ENCODE measurements at places on chromosomes 3 and 15.

- DNase-seq: peak; percentile 35
Observed at GRCh38 chr15:92074646-92075045, 221.1 kb downstream of the SLCO3A1 start.

DNA sequence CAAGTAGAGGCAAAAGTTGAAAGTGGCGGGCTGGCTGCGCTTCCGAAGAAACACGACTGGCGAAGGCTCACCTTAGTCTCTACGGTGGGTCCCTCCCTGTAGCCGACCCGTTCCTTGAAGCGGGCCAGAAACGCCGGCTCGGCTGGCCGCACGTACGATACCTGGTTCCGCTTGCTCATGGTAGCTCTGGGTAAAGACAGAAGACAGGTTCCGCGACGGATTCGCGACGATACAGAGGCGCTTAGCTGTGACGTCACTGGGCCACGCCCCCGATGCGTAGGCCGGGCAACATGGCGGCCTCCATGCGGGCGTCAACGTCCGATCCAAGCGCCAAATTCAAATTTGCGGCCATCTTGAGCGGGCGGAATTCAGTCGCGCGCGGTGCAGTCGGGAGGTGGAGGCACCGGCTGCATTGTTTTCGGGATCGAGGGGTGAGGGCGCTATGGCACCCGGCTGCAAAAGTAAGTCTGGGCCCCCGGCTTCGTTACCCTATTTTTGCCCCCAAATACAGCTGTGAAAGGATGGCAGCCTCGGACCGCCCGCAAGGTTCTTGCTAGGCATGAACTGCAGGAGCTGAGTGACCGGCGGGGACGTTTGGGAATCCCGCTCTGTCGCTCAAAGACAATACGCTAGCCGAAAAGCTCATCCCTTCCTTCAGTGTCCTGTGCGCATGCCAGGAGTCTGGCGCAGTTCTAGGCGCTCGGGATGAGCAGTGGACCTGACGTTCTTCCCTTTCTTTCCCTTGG is at the start of the genes KIAA1143 and KIF15:
Gene KIAA1143 (minus strand): TSS at position 196 of the 746 bp plus-strand sequence. CDS start 17 bp downstream, at position 179.
Gene KIF15 (plus strand): TSS at position 371 of the 746 bp plus-strand sequence. CDS start 72 bp downstream, at position 443.
- DNase-seq: peak; percentile 98

DNA sequence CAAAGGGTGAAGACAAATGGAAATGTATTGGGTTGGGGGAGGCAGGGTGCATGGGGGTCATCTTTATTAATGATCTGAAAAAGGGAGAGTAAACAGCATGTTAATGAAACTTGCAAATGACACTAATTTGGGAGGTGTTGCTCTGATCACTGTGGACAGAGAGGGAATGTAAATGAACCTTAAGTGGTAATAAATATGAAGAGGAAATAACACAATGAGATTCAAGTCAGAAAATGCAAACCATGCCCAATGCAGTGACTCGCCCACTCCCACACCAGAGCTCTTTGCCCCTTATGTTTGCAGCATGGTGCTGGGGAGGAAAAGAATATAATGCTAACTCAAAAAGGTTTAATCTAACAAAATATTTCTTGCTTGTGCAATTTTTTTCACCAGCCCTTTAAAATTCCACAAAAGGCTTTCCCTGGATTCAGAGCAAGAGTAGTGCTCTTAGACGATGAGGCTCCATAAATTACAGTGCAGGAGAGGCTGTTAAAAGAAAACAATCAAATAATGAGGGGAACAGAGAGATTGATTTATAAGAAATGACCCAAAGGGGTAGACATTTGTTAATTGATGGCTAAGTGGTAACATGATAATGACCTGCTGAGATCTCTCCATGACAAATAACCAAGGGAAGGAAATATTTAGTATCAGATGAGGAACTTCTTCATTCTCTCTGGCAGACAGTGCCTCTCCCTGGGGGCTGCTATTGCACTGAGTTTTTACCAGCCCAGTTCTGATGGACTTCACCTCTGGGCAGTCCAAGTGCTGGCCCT is 210.0 kb upstream of the PPP2R3A start:
- no peak for DNase-seq

- no peak for DNase-seq
Observed at GRCh38 chr3:5007873-5008272, 28.6 kb downstream of the BHLHE40 start.

- no peak for DNase-seq
Observed at GRCh38 chr15:63895194-63895593, 61.4 kb upstream of the HERC1 start.

DNA sequence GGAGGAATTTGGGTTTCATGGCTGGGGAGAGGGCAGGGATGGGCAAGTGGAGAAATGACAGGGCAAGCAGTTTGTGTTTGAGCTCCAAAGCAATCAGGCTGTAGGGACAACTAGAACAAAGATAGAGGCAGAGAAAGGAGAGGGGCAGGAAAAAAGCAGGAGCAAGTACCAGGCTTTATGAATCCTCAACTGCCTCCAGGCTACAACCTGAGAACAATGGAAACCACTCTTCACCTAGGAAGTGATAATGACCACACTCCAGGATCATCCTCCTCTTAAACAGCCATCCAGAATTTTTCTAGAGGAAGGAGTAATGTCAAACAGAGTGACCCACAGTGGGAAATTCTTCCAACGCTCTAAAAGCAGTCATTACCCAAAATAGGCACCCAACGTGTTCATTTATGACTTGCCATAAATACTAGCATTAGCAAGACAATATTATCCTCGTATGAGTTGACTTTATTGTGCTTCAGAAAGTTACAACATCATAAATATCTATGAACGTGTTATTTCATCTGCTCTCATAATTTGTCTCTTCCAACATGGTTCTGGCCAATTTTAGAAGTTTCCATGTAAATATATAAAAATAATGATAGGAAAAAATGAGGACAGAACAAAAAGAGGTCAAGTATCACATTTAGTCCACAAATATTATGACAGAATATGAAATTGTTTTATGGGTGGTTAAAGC is 50.5 kb downstream of the TNFAIP8L3 start:
- DNase-seq: peak; percentile 54

DNA sequence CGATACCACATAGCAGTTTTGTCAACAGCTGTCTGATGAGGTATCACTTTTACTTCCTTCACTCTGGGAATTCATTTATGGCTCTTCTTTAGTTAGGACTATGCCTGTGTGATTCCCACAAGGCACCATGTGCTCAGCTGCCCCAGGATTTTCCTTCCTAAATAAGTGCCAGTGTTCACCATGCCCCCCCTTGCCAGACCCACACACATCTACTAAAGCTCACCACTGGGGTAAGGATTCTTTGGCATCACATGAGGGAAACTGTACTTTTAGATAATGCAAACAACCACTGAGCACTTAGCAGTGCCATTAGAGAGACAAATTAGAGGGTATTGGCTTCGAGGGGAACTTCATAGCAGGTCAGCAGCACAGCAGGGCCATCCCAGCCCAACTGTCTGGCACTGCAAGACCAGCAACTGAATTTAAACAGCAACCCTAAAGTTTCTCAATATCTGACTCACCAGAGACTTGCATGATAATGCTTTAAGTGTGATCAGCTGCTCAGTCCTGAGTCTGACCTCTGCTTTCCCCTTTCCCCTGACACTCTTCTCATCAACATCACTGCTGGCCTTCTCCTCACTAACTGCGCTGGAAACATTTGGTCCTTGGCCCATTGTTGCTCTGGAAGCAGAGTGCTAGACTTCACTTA is 114.3 kb downstream of the STAC start:
- peak; percentile 65 for DNase-seq

- DNase-seq: peak; percentile 45
Observed at GRCh38 chr3:28575746-28576613, 227.4 kb upstream of the AZI2 start.

DNA sequence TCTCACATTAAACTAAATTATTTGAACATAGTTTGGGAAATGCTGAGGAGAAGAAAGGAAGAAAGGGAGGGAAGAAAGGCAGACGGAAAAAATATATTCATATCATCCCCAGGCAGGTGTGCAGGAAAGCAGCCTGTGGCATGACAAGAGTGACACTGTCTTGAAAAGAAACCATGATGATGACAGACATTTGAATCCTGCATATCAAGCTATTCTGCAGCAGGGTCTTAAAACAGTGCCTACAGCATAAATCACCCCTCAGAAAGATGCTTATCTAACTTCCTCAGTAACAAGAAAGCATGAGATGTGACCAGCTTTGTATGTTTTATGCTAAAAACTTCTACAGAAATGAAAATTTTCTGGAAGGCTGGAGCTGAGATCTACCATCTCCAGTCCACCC is 144.5 kb upstream of the GRM7 start:
- DNase-seq: no peak

- DNase-seq: no peak
Observed at GRCh38 chr3:133058243-133058642, 20.1 kb downstream of the TMEM108 start.

GRCh38 chr3:128468285-128468790 is 1.6 kb upstream of the DNAJB8 start:
- no peak for DNase-seq

DNA sequence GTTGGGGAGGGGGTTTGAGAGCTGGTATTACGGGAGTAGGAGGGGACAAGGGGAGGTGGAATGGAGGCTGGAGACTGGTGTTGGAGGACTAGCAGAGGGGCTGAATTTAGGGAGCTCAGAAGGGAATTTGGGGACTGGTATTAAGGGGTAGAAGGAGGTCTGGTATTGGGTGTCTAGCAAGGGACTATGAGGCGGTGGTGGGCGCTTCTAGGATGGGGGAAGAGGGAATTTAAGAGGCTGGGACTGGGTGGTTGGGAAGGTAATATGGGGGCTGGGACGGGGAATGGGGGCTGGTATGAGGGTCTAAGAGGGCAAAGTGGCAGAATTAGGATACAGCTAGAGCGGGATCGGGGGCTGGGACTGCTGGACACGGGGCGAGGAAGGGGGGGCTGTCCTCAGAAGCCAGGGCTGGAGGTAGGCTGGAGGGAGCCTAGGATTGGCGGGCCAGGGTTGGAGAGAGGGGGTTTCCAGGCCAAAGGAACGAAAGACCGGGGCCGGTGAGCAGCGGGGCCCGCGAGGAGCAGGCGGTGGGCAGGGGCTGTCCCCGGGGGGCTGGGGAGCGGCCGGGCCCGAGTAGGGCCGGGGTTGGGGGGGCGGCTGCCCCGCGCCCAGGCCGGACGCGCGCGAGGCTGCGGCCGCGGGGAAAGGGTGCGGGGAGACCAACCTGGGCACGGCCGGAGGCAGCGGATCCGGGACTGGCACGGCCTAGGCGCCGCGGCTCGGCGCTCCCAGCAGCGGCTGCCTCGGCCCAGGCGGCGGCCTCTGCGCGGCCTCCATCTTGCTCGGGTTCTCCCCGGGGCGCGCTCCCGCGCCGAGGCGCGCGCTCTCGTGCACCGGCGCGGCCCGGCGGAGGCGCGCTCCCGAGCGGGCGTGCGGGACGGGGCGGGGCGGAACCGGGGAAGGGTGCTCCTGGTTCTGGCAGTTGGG is at the start of gene LHFPL4:
Gene LHFPL4 (minus strand): TSS at position 802 of the 927 bp plus-strand sequence. CDS start 1,143 bp downstream, outside the sequence.
- DNase-seq: no peak

- DNase-seq: no peak
Observed at GRCh38 chr15:63855735-63856134, 22.0 kb upstream of the HERC1 start.

DNA sequence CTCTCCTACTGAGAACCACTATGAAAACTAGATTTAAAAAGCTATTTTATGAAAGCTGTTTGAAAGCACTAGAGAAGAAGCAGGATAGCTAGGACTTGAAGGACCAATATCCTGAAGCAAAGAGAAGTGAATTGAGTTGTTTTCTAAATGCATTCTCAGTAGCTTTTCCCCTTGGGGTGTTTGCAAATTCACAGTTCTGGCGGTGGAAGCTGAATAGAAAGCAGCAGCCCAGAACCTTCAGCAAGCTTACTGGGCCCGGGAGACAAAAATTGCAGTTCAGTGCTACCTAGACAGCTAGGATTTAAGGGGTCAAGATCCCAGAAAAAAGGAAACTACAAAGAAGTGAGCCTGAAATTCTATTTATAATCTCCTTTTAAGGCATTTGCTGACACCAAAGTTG is 31.3 kb upstream of the ANP32A start:
- no peak for DNase-seq

- DNase-seq: peak; percentile 84
Observed at GRCh38 chr3:21645121-21645897, 105.7 kb downstream of the ZNF385D start.

GRCh38 chr3:194824701-194825111 is 139.0 kb downstream of the FAM43A start:
- peak; percentile 61 for DNase-seq

DNA sequence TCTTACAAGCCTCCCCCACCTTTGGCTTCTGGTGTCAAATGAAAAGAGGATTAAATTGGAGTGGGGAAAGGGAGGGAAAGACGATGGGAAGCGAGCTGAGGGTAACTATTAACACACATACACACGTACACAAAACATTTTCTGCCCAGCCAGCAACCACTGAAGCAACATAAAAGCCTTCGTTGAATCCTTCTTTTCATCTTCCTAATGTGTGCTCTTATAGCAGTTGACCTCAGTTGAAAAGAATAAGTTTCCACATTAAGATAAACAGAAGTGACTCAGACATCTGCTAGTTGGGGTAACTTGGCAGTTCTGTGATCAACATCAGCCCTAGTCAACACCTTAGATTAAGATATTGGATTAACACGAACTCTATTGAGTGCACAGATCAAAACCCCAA is 558.5 kb downstream of the MECOM start:
- no peak for DNase-seq

GRCh38 chr15:58401991-58402649 is 29.7 kb upstream of the LIPC start:
- DNase-seq: peak; percentile 22

- no peak for DNase-seq
Observed at GRCh38 chr15:97071668-97072067, 741.2 kb downstream of the NR2F2 start.

GRCh38 chr3:154161806-154162205 is 40.6 kb downstream of the ARHGEF26 start:
- no peak for DNase-seq

GRCh38 chr3:197512691-197513571 is 42.8 kb downstream of the BDH1 start:
- no peak for DNase-seq

DNA sequence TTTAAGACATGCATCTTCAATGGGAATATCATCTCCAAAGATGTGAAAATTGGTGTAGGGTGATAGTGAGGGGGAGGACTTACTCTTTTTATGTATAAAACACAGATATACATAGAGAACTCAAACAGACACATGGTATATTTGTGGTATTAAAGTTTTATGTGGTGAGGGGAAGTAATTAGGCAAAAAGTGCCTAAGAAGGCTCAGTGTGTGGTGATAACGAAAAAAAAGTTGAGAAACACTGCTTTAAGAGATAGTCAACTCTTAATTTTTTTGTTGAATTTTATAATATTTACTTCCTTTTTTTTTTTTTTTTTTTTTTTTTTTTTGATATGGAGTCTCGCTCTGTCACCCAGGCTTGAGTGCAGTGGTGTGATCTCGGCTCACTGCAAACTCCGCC is 174.2 kb upstream of the FRMD4B start:
- no peak for DNase-seq

GRCh38 chr15:29037997-29038705 is 152.4 kb downstream of the APBA2 start:
- no peak for DNase-seq

GRCh38 chr3:16449369-16449768 is 64.1 kb downstream of the RFTN1 start:
- no peak for DNase-seq

- peak; percentile 45 for DNase-seq
Observed at GRCh38 chr3:191774485-191774884, 313.5 kb downstream of the PYDC2 start.

DNA sequence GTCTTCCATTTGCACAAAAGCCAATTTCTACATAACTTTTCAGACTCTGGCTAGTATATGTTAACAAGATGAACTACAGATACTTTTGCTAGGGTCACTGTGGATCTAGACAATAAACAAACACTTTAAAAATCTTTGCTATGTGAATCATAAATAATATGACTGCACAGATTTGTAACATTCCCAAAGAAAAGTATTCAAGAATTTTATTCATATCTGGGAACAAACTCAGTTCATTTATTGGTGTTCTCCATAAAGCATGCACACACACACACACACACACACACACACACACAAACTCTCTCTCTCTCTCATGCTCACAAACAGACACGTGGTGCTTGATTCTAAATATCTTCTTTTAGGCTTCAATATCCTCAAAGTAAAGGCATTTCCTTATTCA is 18.8 kb upstream of the THRB start:
- DNase-seq: peak; percentile 25

All from muscle of leg (tissue), 16 donors.